ENCODE measurements at places on chromosomes 2 and 18.

DNA sequence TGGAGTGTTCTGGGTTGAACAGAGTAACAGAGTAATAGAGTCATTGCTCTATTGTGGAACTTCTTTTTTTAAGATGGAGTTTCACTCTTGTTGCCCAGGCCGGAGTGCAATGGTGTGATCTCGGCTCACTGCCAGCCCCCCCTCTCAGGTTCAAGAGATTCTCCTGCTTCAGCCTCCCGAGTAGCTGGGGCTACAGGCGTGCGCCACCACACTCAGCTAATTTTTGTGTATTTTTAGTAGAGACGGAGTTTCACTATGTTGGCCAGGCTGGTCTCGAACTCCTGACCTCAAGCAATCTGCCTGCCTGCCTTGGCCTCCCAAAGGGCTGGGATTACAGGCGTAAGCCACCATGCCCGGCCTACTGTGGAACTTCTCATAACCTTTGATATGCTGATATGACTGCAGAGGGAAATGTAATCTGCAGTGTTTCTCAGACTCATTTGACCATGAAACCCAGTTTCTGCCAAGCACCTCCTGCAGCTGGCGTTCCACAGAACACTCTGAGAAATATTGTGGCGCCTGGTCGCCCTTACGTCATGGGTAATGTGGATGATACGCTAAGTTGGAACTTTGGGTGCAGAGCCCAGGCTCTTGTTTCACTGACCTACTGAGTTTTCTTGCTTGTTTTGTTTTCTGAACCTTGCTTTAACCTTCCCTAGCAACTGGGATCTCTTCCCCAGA, 213.8 kb downstream of the BCL2 start:
- no peak for DNase-seq

DNA sequence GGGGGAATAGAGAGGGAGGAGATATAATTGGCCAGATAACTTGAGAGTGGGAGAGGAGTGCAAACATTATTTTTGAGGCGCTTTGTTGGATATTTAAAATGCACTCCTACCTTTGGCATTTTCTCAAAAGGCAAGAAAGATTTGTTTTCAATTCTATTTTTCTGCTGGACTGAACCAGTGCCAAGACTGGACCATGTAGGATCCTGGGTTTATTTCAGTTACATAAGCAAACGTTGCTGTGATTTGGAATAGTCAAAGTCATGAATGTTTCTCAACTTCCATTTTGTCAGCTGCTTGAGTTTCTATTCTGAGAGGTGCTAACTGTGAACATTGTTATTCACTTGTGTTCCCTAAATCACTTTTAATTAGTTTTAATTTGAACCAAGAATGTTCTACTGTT, 8.9 kb upstream of the CHRNA1 start:
- no peak for DNase-seq

DNA sequence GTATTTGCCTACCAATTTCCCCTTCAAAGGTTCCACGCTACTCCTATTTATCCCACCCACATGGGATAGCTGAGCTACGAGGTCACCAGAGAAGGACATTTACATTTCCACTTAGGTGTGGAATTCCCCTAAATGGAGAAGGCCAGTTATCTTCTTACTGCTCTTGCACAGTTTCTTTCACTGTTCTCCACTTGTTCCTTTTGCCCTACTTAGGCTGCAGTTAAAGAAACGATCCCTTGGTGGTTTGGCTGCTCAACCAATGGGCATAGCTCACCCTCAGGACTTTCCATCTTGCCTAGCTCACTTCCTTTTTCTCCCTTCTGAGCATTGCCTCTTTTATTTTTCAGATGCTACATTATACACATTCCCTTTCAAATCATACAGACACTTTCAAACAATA, 11.2 kb upstream of the NABP1 start:
- DNase-seq, result no peak

DNA sequence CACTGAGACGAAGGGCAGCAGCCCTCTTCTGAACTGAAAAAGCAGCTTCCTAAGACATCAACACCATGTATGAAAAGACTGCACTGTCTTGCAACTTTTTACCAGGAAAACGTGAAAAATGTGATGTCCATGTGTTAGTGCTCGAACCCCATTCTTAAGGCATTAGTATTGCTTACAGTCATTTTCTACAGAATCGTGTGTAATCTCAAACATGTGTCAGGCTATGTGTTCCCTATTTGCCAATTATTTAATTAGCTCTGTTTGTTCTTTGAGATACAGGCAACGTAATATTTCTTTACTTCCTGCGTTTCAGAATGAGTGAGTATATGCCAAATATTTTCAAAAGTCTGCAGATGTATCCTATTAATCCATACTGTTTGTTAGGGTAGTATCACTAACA, 307.7 kb upstream of the CCDC68 start:
- no peak for DNase-seq

DNA sequence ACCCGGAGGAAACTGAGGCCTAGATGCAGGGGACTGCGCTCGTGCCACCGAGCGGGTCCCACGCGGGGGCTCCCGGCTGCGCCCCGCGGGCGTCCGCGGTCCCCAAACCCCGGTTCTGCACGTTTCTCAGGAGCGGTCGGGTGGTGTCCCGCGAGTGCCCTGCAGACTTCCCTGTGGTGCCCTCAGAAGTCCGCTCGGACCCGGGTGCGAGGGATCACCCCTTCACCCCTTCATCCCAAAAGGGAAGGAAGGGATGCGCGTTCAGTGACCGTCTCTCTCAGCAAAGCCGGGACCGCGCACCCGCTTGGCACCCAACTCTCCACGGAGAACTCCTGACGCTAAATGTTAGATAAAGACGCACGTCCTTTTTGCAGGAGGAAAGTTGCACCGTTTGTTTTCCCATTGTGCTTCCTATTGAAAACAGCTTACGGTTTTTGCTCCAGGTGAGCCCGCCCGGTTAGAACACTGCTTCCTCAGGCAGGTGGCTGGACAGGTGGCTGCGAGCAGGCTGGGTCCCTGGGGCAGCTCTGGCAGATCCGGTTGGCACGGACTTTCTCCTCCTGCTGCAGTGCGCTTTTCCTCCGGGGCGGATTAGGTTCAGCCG, 779 bp downstream of the DGKD start:
- no peak for DNase-seq

DNA sequence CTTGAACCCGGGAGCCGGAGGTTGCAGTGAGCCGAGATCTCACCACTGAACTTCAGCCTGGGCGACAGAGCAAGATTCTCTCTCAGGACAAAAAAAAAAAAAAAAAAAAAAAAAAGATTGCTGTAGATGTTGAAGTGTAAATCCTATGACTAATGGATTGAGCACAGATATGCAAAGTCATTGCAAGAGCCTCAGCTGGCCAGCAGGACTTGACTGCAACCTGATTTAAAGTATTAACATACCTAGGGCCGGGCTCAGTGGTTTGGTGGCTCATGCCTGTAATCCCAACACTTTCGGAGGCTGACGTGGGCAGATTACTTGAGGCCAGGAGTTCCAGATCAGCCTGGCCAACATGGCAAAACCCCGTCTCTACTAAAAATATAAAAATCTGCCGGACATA, 103.4 kb upstream of the MSH2 start:
- no peak for DNase-seq

GRCh38 chr2:20353241-20353992, 2.8 kb upstream of the PUM2 start:
- no peak for DNase-seq

GRCh38 chr18:46387441-46388131, 269.4 kb downstream of the LOXHD1 start:
- DNase-seq, result no peak

DNA sequence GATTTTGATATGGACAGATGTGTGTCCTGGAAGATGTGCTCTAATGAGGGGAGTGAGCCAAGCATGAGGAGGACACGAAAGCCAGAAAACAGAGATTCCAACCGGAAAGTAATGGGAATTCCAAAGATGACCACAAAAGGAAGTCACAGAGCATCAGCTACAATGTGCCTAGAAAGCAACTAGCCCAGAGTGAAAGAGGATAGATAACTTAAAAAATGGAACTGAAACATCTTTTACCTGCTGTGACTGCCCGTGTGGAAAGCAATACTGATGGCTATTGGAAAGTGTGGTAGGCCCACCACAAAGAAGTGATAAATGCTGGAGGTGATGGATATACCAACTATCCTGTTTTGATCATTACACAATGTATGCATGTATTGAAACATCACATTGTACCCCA, 21.6 kb downstream of the DNMT3A start:
- no peak for DNase-seq
